Occipital lobe (tissue), 3 donors: ENCODE measurements at places on chromosomes 13 and 19.

DNA sequence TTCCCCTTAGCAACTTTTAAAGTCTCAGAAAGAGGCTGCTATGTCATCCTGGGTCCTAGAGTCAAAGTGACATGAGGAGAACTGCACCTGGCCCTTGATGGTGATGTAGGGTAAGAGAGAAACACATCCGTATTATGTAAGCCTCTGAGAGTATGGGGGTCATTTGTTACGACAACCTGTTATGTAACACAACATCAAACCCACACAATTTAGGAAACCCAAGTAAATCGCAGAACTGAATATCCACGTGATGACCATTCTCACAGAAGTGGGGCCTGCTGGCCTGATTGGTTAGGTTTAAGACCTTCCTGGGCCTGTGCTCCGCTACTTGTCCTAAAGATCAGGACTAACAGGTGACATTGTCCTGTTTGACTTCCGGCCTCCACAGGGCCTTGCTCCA, 15.3 kb upstream of the B3GLCT start:
- DNase-seq, result no peak

GRCh38 chr13:51015973-51016372, 95.1 kb downstream of the C13orf42 start:
- no peak for DNase-seq

GRCh38 chr13:60331249-60332012, 65.6 kb upstream of the TDRD3 start:
- DNase-seq, result no peak

- DNase-seq, result no peak
These were observed 1.7 kb upstream of the PRX start for GRCh38 chr19:40414542-40415535.
